ENCODE measurements at places on chromosomes 1 and 21. TPM values are rescaled to one million over a fixed set of nuclear protein-coding genes. Genes with fewer than 3 reads are reported as not detected.

- H3K4me1 ChIP-seq, result peaks cover 72% of the 10 kb centered on the region
- no peak overlapping the region for H3K27ac ChIP-seq
- no peaks in the 10 kb centered on the region for H3K27me3 ChIP-seq
- H3K4me3 ChIP-seq, result no peak overlapping the region
Measured at GRCh38 chr21:37392441-37392840, 25.9 kb downstream of the DYRK1A start.

DNA sequence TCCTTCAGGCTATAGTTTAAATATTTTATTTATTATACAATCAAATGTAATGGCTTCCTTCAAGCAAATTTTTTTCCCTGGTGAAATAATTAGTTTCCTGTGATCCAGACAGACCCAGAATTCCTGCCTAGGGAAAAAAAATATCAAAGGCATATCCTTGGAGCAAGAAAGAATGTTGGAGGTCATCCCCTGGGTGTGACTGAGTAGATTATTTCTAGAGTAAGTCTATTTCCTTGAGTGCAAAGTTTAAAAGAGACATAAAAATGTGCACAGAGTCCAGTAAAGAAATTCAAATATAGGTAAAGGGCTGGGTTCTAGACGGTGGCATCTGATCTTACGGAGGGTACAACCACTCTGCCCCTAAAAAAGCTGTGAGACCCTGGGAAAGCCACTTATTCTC, 32.2 kb upstream of the SAMD13 start:
- no peak overlapping the region for H3K27ac ChIP-seq
- H3K36me3 ChIP-seq, result no peaks in the 10 kb centered on the region
- peaks cover 12% of the 10 kb centered on the region for H3K4me1 ChIP-seq
- DNase-seq, result no peak
- H3K4me3 ChIP-seq, result no peak overlapping the region

Gene LIN28A
- total RNA-seq, result not detected

Gene CASQ1
- total RNA-seq, result not detected

Gene LCE1E
- total RNA-seq, result not detected

- DNase-seq, result peak; percentile 33
- H3K36me3 ChIP-seq, result no peaks in the 10 kb centered on the region
- no peaks in the 10 kb centered on the region for H3K27me3 ChIP-seq
- H3K27ac ChIP-seq, result no peak overlapping the region
- peaks cover 8% of the 10 kb centered on the region for H3K4me1 ChIP-seq
Measured at GRCh38 chr1:221439747-221440501, 302.0 kb downstream of the DUSP10 start.

DNA sequence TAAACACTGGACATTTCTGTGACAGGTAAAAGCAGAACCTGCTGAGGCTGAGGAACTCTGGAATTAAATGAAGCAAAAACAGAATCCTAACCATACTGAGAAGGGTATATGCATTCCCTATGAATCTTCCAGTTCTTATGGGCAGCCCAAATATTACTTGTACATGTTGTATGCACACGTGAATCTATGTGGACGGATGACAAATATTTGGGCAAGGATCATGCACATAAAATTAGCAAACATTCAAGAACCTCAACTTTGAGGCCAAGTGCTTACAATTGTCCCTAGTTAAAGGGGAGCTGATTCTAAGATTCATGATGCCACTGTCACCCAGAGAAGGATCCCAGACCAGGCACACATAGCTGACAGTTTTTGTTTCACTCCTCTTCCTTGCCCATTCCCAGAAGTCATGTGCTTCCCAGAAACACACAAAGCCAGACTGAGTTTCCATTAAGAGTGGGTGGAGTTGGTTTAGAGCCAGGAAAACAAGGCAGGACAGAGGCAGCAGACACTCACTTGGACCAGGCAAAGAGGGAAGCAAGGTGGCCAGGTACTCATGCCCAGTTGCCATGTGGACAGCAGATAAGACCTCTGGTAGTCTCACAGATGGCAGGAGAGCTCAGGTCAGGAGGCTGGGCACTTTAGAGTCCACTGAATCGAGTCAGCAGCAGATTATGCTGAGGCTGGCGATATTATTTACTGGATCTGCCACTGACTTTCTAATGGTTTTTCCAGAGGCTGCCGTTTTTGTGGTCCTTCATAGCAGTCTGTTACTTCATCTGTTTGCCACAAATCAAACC, 25.6 kb downstream of the AK2 start:
- no peak overlapping the region for H3K4me3 ChIP-seq
- no peaks in the 10 kb centered on the region for H3K4me1 ChIP-seq
- no peak overlapping the region for H3K27ac ChIP-seq
- peaks cover 82% of the 10 kb centered on the region for H3K36me3 ChIP-seq
- no peaks in the 10 kb centered on the region for H3K27me3 ChIP-seq
- no peak for DNase-seq

Gene XCL1
- total RNA-seq, result 0.22 TPM

Data from CD4-positive, alpha-beta T cell (primary cell).